ENCODE measurements at places on chromosomes 12 and 14.

- DNase-seq: no peak
Measured at GRCh38 chr14:75476274-75476995, 45.8 kb upstream of the BATF start.

GRCh38 chr12:3712209-3712992, 40.5 kb downstream of the CRACR2A start:
- DNase-seq: no peak

- DNase-seq: no peak
Measured at GRCh38 chr12:65638324-65638723, 186.0 kb upstream of the HMGA2 start.

- DNase-seq: no peak
Measured at GRCh38 chr14:61690982-61691381, 4.3 kb upstream of the HIF1A start.

DNA sequence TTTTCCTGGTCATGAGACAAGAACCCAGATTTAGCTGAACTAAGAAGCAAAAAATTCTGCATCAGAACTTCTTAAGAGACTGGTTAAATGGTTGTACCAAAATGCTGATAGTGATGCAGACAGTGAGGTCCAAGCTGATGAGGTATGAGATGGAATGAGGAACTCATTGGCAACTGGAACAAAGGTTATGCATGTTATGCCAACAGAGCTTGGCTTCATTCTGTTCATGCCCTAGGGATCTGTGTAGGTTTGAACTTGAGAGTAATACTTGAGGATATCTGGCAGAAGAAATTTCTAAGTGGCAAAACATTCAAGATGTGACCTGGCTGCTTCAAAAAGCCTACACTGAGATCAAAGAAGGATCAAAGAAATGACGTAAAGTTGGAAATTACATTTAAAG, 398.0 kb downstream of the FSCB start:
- no peak for DNase-seq

Measured in BE2C (cell line).